Tracheal epithelial cell (primary cell): ENCODE measurements at places on chromosomes 6 and 20. TPM values are rescaled to one million over a fixed set of nuclear protein-coding genes. Genes with fewer than 3 reads are reported as not detected.

Gene LPIN3
- total RNA-seq = 6.2 and 11.8 TPM in 2 replicates

Gene GRM4
- total RNA-seq = not detected in 2 replicates

Gene PNLDC1
- under 0.01 and 0.21 TPM in 2 replicates for total RNA-seq

Gene COL9A3
- not detected in 2 replicates for total RNA-seq

Gene CEBPB
- 155 and 193 TPM in 2 replicates for total RNA-seq

Gene NHSL1
- total RNA-seq = 8.1 and 10.6 TPM in 2 replicates
